Colonic mucosa (tissue), 4 donors: ENCODE measurements at places on chromosomes 16 and 17.

DNA sequence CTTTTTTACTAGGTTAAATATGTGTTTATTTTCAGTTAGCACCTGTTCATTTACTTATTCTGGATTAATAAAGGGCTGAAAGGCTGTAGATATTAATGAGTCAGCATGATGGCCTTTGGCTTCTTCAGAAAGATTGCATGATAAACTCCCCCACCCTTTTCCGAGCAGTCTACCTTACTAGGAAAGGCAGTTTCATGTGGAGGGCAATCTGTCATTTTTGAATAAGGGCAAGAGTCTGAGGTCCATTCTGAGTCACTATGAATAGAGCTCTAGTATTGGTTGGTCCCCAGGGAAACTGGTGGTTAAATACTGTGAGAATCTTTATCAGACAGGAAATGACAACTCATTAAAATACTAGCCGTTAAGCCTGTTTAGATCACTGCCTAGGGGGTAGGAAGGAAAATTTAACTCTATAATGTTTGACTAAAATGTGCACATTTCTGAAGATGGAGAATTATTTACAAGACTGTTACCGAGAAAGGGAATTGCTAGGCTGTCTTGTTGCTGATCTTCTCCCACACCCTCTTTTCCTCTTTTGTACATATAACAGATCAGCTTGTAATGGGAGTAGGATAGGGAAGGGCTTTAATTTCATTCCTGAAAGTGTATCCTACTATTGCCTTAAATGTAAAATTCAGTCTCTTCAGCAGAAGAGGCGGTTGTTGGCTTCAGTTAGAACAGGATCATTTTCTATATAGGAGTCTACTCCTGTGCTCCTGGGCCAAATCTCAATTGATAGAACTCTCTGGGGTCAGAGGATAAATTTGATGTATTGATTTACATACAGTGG is 63.3 kb downstream of the TUBD1 start:
- H3K36me3 ChIP-seq: no peaks in the 10 kb centered on the region
- peak overlapping the region; percentile 7 for H3K4me3 ChIP-seq
- peaks cover 12% of the 10 kb centered on the region for H3K4me1 ChIP-seq
- no peaks in the 10 kb centered on the region for H3K27me3 ChIP-seq
- peak; percentile 79 for DNase-seq

DNA sequence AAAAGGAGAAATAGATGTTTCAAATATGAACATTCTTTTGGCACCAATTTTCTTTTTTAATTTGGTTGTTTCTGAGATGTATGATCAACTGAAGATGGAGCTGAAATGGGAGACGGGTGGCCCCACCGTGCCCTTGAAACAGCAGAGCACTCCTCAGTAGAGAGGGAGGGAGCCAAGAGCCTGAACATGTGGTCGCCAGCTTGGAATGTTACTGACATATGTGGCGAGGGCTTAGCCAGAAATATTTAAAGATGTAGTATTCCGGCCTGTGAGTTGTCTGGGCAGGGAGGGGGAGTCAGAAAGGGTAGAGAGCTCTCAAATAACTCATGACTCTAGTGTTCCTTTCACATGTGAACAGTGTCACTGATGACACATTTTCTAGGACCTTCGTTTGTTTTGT is 13.3 kb upstream of the MRC2 start:
- H3K4me1 ChIP-seq: no peaks in the 10 kb centered on the region
- no peak for DNase-seq
- H3K36me3 ChIP-seq: peaks cover under 1% of the 10 kb centered on the region
- H3K27me3 ChIP-seq: no peaks in the 10 kb centered on the region
- H3K4me3 ChIP-seq: no peak overlapping the region

GRCh38 chr16:68936736-68937631 is 93.7 kb downstream of the TANGO6 start:
- H3K36me3 ChIP-seq: no peaks in the 10 kb centered on the region
- H3K27ac ChIP-seq: no peak overlapping the region
- H3K4me3 ChIP-seq: no peak overlapping the region
- no peaks in the 10 kb centered on the region for H3K4me1 ChIP-seq

GRCh38 chr16:56888806-56889205 is 23.8 kb downstream of the SLC12A3 start:
- H3K4me1 ChIP-seq: no peaks in the 10 kb centered on the region
- no peak overlapping the region for H3K4me3 ChIP-seq
- no peak overlapping the region for H3K27ac ChIP-seq
- H3K36me3 ChIP-seq: no peaks in the 10 kb centered on the region
- no peaks in the 10 kb centered on the region for H3K27me3 ChIP-seq

DNA sequence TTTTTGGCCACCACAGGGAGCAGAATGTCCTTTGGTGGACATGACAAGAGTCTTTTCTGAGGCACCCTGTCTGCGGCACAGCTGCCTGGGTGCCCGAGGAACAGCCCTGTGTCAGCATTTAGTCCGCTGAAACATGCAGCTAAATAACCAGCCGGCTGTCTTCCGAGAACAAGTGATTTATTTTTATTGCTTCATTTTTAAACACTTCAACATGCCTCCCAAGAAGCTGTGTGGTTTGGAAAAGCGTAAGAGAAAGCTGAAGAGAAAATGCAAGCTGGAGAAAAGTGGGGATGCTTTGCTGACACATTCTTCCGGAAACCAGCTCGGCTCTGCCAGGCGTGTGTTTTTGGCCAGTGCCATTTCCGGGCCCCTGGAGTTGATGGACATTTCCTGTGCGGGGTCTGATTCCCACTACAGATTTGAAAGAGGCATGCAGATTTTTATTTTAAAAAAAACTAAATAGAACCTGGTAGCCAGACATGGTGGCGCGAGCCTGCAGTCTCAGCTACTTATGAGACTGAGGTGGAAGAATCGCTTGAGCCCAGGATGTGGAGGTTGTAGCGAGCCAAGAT is 94.7 kb downstream of the SEC14L1 start:
- H3K27ac ChIP-seq: peak overlapping the region; percentile 24
- peak; percentile 42 for DNase-seq
- H3K27me3 ChIP-seq: no peaks in the 10 kb centered on the region
- H3K4me3 ChIP-seq: no peak overlapping the region
- H3K4me1 ChIP-seq: peaks cover 7% of the 10 kb centered on the region

DNA sequence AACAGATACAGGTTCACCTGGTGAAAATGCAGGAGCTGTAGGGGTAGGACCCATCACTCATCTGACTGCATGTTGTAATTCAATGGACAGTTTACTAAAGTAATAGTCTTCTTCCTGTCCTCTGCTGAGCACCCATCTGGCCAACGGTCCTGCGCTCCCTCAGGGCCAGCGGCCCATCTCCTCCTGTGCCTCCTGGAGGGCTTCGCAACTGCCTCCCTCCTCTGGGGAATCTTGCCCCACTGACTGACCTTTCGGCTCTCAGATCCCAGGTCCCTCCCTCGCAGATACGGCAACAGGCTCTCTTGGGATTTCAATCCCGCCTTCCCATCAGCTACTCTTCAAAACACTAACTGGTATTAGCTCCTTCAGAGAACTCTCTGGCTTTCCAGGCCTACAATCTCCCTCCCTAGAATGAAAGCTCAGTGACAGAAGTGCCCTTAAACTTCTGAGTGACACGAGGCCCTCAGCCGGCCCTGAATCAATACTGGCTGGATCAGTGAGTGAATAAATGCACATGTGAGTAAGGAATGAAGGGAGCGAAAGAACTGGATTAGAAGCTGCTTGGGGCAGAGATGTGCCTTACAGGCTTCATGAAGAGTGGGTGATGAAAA is 1.3 kb downstream of the PEMT start:
- no peaks in the 10 kb centered on the region for H3K4me1 ChIP-seq
- H3K27me3 ChIP-seq: no peaks in the 10 kb centered on the region
- no peak overlapping the region for H3K27ac ChIP-seq

GRCh38 chr16:50290856-50291255 is 24.5 kb downstream of the ADCY7 start:
- H3K36me3 ChIP-seq: no peaks in the 10 kb centered on the region
- H3K27me3 ChIP-seq: no peaks in the 10 kb centered on the region
- no peak overlapping the region for H3K4me3 ChIP-seq
- no peak for DNase-seq

- no peak for DNase-seq
- peak overlapping the region; percentile 98 for H3K4me3 ChIP-seq
- H3K36me3 ChIP-seq: no peaks in the 10 kb centered on the region
- no peaks in the 10 kb centered on the region for H3K27me3 ChIP-seq
- no peaks in the 10 kb centered on the region for H3K4me1 ChIP-seq
- peak overlapping the region; percentile 70 for H3K27ac ChIP-seq
Measured at GRCh38 chr17:68036304-68037147, 991 bp downstream of the KPNA2 start.

DNA sequence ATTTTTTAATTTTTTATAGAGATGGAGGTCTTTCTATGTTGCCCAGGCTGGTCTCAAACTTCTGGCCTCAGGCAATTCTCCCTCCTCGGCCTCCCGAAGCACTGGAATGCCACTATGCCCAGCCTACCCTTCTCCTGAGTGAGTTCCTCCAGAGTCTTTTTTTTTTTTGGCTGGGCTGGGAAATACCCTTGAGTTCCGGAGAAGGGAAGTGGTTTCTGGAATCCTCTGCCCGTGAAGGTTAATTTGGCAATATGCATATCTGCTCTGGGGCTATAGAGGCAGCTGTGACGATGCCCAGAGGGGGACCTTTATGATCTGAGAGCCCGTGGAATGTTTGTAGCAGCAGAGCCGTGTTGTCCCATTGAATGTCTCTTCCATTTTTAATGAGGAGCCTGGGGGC is 217.5 kb downstream of the RBFOX1 start:
- no peak overlapping the region for H3K4me3 ChIP-seq
- H3K36me3 ChIP-seq: no peaks in the 10 kb centered on the region
- no peak for DNase-seq

GRCh38 chr17:44502598-44503146 is 534 bp downstream of the GPATCH8 start:
- H3K4me1 ChIP-seq: peaks cover 9% of the 10 kb centered on the region
- H3K36me3 ChIP-seq: no peaks in the 10 kb centered on the region
- peak overlapping the region; percentile 90 for H3K27ac ChIP-seq
- DNase-seq: peak; percentile 19

DNA sequence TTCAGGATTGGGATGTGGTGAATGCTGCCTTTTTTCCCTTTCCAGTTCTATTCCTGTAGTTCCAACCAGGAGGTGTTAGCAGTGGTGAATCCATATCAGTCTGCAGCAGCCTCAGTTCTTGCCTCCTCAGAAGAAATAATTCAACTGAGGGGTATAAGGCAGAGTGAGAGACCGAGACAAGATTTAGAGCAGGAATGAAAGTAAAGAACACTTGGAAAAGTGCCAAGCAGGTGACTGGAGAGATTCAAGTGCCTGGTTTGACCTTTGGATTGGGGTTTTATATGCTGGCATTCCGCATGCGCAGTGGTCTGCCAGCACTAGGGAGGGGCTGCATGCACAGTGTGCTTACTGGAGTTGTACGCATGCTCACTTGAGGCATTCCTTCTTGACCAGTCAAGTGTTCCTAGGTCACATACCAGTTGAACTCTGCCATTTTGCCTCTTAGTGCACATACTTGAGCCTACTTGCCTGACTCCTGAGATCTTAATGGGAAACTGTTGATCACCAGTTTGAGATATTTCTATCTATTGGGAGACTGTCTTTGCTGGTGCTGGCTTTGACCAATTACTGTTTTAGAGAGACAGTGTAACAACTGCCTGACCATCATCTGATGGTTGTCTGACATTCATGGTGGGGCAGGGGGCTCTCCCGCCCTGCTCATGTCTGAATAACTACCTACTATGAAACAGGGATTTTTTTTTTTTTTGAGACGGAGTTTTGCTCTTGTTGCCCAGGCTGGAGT is 680 bp upstream of the CCL15 start:
- H3K4me1 ChIP-seq: no peaks in the 10 kb centered on the region
- H3K27me3 ChIP-seq: no peaks in the 10 kb centered on the region
- peak overlapping the region; percentile 25 for H3K4me3 ChIP-seq
- peak; percentile 96 for DNase-seq

DNA sequence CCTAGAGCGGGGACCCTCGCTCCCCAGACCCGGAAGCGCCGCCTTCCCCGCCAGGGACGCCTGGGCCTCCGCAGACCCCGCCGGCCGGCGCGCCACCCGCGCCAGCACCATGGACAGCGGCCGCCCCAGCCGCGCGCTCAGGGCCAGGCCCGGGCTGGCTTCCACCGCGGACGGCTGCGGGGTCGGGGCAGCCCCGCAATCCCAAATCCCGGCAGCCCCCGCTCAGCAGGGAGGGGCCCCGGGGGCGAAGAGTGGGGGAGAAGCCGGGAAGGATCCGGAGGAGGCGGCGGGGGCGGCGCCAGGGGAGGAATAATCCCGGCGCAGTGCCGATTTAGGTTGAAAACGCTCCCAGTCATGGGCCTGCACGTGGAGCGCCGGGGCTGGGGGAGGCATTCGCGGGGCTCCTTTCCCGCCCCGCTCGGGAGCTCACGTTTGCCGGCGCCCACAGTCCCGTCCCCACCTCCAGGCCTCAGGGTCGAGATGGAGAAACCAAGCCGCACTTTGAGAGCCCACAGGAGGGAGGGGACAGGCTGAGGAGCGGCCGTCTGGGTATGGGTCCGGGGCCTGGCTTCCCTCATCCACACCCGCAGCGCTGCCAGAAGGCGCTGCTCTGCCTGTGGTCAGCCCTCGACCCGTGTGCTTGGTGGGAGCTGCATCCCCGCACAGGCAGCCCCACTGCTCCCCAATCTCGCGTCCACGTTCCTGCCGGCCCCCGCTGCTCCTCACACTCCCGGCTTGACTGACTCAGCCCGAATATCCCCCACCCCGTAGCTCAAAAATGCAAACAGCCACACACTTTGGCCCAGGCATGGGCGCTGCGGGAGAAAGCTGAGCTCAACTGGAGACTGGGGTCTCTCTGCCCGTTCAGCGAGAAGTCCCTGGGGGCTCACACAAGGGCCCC is 4.7 kb downstream of the FBXL16 start:
- H3K36me3 ChIP-seq: no peaks in the 10 kb centered on the region
- H3K27me3 ChIP-seq: peaks cover 57% of the 10 kb centered on the region
- DNase-seq: no peak
- H3K27ac ChIP-seq: no peak overlapping the region
- H3K4me3 ChIP-seq: no peak overlapping the region
- peaks cover 2% of the 10 kb centered on the region for H3K4me1 ChIP-seq

GRCh38 chr16:51359141-51359955 is 208.3 kb upstream of the SALL1 start:
- no peaks in the 10 kb centered on the region for H3K27me3 ChIP-seq
- H3K27ac ChIP-seq: no peak overlapping the region
- no peaks in the 10 kb centered on the region for H3K36me3 ChIP-seq
- no peak for DNase-seq

DNA sequence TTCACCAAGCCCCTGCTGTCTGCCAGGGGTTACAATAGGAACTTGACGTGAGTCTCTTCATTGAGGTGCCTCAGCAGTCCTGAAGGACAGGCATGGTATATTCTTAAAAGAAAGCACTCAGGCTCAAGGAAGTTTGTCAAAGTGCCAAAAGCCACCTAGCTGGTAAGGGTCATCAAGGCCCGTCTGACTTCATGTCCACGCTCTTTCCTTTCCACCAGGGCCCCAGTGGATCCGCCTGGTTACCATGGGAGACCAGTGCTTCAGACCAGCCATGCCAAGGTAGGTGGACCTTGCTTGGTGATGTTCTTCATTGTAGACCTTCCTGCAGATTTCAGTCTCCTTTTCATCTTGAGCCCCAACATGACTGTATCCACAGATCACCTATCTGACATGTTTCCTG is 27.6 kb upstream of the CCL1 start:
- H3K36me3 ChIP-seq: no peaks in the 10 kb centered on the region
- H3K27me3 ChIP-seq: no peaks in the 10 kb centered on the region
- H3K27ac ChIP-seq: no peak overlapping the region
- no peak overlapping the region for H3K4me3 ChIP-seq
